Stimulated activated naive CD8-positive, alpha-beta T cell treated with anti-CD3 and anti-CD28 coated beads, Interleukin-15, amount 100 ng/mL, for 72 hours (primary cell): ENCODE measurements at places on chromosomes 3 and 15.

- DNase-seq: no peak
These were observed at the start of gene CHL1 for GRCh38 chr3:196311-197148. TSS of gene CHL1 (plus strand) at chr3:196763. CDS start at chr3:319777, 123,014 bp downstream.

- no peak for DNase-seq
These were observed 109.9 kb downstream of the TLE3 start for GRCh38 chr15:69987492-69988489.

DNA sequence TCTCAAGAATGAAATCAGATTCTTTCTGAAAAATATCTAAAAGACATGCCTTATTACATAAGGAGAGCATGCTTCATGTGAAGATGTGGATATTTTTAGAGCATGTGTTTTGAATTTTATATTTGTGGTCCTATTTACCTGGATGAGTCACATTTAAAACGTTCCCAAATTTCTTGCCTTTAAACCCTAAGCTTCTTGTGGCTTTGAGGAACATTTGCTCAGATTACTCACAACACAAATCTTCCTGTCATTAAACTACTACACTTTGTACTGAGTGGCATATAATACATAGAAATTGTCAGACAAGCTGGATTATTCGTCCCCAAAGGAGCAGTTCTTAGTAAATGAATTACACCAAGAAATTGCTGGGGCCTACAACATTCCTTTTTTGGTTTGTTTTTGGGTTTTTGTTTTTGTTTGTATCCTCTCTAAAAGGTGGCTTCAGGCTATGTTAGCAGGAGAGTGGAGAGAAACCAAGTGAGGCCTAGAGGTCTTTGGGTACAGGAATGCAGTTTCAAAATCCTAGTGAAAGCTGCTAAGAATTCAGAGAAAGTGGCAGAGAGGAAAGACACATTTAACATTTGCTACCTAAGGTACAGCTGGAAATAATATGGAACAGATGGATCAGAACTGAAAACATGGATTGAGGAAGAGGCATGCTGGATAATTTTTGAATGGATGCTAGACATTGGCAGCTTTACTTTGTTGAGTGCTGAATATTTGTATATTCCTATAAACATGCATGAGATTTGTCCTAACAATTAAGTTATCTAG lies 128.1 kb downstream of the RPL22L1 start:
- DNase-seq: no peak

- no peak for DNase-seq
These were observed 164.8 kb upstream of the NUDT16 start for GRCh38 chr3:131216801-131217200.

DNA sequence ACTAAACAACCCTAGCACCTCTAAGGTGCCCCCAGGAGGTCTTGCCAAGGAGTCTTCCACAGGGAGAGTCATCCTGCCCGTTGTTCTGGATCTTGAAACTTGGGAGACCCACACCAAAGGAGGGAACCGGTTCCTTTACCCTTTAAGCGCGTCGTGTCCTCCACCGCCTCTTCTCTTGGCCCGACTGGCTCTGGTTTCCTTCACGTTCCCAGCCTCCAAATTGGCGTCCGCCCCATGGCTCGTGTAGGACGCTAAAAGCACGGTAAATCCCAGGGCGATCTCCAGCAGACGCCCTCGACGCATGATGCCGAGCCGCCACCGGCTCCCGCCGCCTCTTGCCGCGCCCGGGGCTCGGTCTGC lies 1.1 kb downstream of the FBN1 start:
- no peak for DNase-seq

GRCh38 chr3:94928921-94929320 lies 866.1 kb downstream of the NSUN3 start:
- no peak for DNase-seq

DNA sequence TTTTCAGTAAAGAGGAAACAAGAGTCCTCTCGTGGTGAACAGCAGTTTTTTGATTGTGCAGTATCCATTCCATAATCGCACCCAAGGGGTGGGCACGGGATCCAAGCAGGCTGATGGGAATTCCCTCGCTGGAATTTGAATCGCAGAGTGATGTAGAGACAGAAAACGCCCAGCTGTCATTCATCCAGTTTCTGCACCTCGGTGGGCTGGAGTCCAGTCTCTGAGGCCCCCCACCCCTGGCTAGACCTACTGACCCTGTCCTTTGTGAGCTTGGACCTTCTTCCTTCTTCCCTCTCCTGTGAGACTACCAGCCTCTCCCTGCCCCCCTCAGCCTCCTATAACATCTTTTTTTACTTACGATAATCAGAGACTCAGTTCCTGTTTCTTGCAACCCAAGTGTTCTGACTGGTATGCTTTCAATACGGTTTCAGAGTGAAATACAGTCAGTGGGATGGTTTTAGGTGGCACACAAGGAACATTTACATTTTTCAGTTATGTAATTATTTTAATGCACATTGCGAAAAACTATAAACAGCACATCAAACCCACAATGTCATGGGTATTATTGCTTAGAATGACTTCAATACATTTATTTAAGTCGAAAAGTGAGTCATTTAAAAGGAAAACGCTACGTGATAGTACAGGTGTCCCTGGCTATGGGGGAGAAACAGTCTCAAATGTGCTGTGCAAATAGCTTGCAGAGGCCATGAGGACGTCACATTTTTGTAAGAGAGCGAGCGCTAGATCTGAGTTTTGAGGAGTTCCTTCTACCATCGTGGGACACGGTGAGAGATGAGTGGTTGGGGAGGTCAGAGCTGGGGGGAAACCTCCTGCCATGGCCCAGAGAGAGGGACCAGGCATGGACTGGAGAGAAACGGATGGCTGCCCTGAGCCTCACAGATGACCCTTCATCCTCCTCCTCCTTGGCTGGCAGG lies 37.5 kb upstream of the CHST2 start:
- DNase-seq: no peak

- DNase-seq: no peak
These were observed 582.5 kb downstream of the PLOD2 start for GRCh38 chr3:145578471-145578870.

GRCh38 chr15:81983497-81983896 lies 62.3 kb downstream of the MEX3B start:
- no peak for DNase-seq

DNA sequence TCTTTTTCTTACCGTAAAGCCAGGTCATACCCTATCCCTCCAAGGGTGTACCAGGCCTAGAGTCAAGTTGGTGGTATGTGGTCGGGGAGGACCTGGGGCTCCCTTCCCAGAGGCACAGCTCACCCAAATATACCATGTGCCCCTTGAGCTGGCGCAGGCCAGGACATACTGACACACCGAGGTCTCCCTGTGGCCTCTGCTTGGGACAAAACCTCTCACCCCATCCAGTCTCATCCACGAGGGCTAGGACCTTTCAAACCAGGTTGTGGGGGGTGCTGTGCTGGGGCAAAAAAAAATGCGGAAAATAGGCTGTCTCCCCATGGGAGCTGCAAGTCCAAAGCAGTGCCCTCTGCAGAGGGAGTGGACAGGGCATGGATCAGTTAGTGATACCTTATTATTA lies 22.8 kb downstream of the PTH1R start:
- DNase-seq: no peak

GRCh38 chr3:58021072-58021959 lies 13.1 kb downstream of the FLNB start:
- no peak for DNase-seq

DNA sequence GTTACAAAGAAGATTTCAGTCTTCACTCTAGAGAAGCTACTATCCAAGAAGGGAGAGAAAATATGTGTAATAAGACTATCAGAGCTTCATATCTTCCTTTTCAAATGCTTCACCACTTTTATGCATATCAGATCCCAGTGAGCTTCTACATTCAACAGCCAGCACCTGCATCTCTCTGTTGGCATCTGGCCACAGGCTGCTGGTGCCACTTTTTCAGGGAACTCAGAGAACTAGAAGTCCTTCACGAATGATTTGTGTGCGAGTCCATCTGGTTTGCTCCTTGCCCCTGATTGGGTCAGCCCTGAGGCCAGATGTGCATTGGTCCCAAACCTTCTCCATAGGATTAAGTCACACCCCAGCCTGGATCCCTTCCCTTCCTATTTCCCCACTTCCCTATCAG lies 22.1 kb downstream of the SNTN start:
- DNase-seq: no peak

- DNase-seq: no peak
These were observed 117.0 kb downstream of the MBNL1 start for GRCh38 chr3:152385761-152386160.

GRCh38 chr15:42050484-42051255 lies 29.8 kb upstream of the PLA2G4E start:
- DNase-seq: no peak

DNA sequence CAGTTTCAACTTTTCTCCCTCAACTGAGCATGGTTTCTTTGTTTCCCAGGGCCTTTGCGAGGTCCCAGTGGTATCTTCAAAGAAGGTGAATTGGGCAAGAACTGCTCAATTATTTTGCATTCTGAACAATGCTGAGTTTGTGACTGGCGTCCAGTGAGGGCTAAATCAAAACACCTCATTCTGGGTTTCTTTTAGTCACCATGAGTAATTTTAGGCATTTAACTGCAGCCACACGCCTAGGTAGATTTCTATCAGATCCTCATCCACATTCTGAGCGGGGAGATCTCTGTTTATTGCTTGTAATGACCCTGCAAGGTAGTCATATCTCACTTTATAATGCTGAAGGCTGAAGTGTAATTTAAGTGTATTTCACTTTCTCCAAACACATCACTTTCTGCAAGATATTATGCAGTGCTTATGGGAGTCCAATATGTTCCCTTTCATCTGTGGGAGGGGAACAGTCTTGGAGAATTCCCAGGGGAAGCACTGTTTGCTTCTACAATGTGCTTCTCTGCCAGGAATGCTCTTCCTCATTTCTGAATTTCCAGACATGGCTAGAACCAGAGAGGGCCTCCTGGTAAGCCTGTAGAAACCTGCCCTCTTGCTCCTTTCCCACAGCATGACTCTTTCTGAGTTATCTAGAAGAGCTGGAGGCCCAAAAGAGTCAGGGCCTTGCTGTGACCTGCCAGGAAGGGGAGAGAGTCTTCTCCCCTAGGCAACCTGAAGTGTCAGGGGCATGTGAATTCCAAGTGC lies 91.7 kb downstream of the FRMD4B start:
- DNase-seq: no peak

DNA sequence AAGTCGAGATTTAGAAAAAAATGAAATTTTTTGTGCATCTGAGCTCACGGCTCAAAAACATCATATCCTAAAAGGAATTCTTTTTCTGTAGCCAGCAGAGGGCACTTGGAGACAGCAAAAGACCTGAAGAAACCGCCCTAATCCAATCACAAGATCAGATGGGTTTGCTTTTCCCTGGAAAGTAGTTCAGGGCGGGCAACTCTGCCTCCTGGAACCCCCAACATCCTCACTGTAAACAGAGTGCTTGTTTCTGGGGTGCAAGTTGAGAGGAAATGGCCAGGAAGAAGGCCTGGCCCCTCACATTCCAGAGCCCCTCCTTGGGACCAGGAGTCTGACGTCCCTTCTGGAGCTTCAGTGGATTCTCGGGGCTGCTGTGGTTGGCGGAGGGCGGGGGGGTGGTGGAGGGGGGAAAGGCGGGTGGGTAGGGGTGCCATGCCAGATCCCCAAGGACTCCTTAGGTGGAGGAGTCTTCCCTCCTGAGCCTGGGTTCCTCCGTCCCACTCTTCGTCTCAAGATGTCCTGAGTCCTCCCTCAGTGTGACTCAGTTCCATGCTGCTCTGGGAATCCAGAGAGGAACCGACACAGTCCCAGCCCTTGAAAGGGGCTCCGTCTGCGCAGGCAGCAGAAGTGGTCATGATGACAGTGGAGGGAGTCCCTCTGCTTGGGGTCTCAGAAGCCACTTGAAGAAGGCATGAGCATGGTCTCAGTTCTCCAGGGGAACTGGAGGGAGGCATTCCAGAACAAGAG lies 35.9 kb downstream of the CCK start:
- DNase-seq: no peak

- DNase-seq: no peak
These were observed 32.6 kb upstream of the IQSEC1 start for GRCh38 chr3:13105896-13106250.

DNA sequence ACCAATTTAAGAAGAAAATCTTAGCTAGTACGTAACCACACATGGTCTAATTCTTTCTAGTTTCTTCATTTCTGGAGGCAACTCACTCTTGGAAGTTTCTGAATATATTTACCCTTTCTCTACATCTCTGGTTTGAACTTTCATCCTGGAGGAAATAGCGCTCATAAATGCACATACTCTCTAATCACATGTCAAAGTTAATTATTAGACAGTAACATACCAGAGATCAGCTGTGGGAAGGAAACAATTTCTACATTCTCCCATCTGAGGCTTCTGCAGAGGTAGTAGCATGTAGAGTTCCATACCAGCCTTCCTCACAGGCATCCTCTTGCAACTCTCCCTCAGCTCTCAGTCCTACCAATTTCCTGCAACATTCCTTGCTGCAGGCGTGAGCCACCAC lies 132.5 kb downstream of the RBPMS2 start:
- DNase-seq: no peak

DNA sequence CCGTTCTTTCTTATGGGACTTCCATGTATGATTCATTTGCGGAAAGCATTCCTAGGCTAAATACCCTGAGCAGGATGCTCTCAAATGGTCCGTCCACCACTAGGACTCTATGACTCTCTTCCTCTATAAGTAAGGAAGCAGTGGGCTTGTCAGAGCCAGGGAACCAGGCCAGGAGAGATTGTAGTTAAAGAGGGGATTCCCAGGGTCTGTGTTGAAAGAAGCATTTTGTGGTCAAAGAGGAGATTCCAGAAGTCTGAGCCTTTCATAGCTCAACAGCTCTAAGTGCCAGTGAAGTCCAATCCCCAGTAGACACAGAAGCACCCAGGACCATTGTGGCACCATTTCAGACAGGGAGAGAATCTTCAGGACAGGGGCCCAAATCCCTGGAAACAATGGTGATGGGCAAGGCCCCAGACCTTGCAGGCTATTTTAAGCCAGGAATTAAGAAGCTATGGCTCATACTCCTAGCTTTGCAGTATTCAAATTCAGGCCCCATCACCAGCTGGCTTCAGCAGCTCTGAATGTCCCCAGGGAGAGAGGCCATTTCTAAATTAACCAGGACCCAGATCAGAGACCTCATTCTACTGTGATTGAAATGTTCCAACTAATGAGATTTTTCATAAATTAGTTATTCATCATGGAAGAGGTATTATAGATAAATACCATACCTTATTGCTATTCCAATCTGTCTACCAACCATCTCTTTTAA lies 81.7 kb downstream of the CD47 start:
- no peak for DNase-seq

- no peak for DNase-seq
These were observed 60.3 kb upstream of the FNDC3B start for GRCh38 chr3:171979081-171979480.

DNA sequence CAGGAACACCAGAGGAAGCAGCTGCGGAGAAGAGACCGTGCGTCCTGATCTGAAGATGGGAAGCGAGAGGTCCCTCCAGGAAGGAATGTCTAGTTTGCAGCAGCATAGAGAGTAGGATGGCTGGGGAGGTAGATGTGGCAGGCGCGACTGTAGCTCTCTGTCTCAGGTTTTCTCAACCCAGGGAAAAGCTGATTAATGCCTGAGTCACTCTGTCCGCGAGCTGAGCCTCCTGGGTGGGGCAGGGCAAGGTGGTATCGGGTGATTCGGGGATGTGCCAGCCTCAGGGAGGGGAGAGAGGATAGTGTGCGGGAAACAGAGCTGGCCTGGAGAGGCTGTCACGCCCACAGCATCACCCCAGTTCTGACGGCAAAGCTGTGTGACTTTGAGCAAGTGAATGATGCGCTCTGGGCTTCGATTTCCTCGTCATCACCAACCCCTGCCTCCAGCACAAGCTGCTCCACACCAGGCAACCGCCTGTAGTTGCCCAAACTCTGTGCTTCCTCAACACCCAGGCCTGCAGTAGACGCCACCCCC lies 28.4 kb downstream of the CPN2 start:
- no peak for DNase-seq
